Articular chondrocyte of knee joint (primary cell): ENCODE measurements at places on chromosomes 3 and 15. TPM values are rescaled to one million over a fixed set of nuclear protein-coding genes. Genes with fewer than 3 reads are reported as not detected.

Gene CILP
- total RNA-seq: 4.6 and 13.8 TPM in 2 replicates

Gene DET1
- 10.2 and 11.0 TPM in 2 replicates for total RNA-seq

Gene CACNA2D2
- total RNA-seq: 0.22 TPM in 1 of 2 replicates, not detected in the other

Gene OXTR
- 0.13 and 0.76 TPM in 2 replicates for total RNA-seq

Gene C3orf20
- total RNA-seq: 0.13 and 0.22 TPM in 2 replicates

Gene GPR176
- 140 and 142 TPM in 2 replicates for total RNA-seq

Gene TUSC7
- total RNA-seq: not detected in 2 replicates

Gene FOXL2NB
- total RNA-seq: 0.13 and 0.22 TPM in 2 replicates

Gene MUC13
- total RNA-seq: under 0.01 TPM in 1 of 2 replicates, not detected in the other

Gene CYP11A1
- total RNA-seq: 4.6 and 5.2 TPM in 2 replicates

Gene ADAMTS9
- 4.6 and 7.5 TPM in 2 replicates for total RNA-seq

Gene HDC
- total RNA-seq: not detected in 2 replicates

Gene PRTG
- 3.0 and 3.4 TPM in 2 replicates for total RNA-seq

Gene NAA50
- 218 and 227 TPM in 2 replicates for total RNA-seq

Gene UROC1
- not detected in 2 replicates for total RNA-seq

Gene CCDC71
- total RNA-seq: 16.6 and 24.1 TPM in 2 replicates

Gene ITPKA
- total RNA-seq: 0.11 and 0.26 TPM in 2 replicates

Gene TYRO3
- total RNA-seq: 4.8 and 7.3 TPM in 2 replicates

Gene CA12
- 133 and 140 TPM in 2 replicates for total RNA-seq

Gene ADAMTS7
- total RNA-seq: 3.1 and 5.1 TPM in 2 replicates
